ENCODE measurements at places on chromosomes 7 and 10. TPM values are rescaled to one million over a fixed set of nuclear protein-coding genes. Genes with fewer than 3 reads are reported as not detected.

DNA sequence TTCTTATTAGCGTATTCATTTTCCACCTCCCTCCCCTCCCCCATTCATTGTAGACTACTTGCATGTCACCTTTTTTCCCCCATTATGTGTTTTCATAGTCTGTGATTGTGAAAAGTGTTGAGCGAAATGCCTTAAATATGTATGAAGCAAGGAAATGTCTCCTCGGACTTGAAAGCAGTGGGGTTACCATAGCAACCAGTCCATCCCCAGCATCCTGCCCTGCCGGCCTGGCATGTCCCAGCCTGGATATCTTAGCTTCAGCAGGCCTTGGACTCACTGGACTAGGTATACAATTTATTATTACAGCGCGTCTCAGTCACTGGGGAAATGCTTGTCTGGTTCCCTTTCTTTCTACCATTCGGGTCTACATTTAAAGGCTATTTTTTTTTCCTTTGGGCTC lies 283.6 kb downstream of the BICC1 start:
- no peaks in the 10 kb centered on the region for H3K36me3 ChIP-seq
- H3K4me3 ChIP-seq = no peak overlapping the region
- no peak overlapping the region for H3K27ac ChIP-seq
- H3K4me1 ChIP-seq = no peaks in the 10 kb centered on the region

GRCh38 chr10:67790534-67791408 lies 47.2 kb downstream of the DNAJC12 start:
- H3K27ac ChIP-seq = no peak overlapping the region
- no peaks in the 10 kb centered on the region for H3K36me3 ChIP-seq
- DNase-seq = no peak
- H3K27me3 ChIP-seq = no peaks in the 10 kb centered on the region
- H3K4me1 ChIP-seq = no peaks in the 10 kb centered on the region

- no peaks in the 10 kb centered on the region for H3K4me1 ChIP-seq
- no peak overlapping the region for H3K4me3 ChIP-seq
- H3K27ac ChIP-seq = no peak overlapping the region
- no peaks in the 10 kb centered on the region for H3K36me3 ChIP-seq
Measured at GRCh38 chr10:130338636-130339024, 202.4 kb downstream of the GLRX3 start.

DNA sequence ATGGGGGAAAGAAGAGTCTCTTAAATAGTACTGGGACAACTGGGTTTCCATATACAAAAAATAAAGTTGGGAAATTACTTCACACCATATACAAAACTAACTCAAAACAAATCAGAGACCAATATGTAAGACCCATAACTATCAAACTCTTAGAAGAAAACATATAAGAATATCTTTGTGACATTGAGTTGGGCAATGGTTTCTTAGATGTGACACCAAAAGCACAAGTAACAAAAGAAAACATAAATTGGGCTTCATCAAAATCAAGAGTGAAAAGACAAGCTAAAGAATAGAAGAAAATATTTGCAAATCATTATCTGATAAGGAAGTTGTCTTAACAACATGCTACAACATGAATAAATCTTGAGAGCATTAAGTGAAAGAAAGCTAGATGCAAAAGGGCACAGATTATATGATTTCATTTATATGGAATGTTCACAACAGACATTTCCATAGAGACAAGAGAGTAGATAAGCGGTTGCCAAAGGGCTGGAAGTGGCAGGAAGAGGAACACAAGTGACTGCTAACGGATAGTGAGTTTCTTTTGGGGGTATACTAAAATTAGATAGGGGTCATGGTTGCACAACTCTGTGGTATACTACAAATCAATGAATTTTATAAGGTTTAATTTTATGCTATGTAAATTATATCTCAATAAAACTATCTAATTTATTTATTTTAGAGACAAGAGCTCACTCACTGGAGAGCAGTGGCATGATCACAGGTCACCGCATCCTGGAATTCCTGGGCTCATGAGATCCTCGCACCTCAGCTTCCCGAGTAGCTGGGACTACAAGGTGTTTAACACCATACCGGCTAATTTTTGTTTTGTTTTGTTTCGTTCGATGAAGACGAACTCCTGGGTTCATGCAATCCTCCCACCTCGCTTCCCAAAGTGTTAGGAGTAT lies 35.4 kb downstream of the JMJD1C start:
- H3K4me1 ChIP-seq = no peaks in the 10 kb centered on the region
- peak; percentile 30 for DNase-seq
- H3K4me3 ChIP-seq = no peak overlapping the region
- no peaks in the 10 kb centered on the region for H3K27me3 ChIP-seq
- H3K27ac ChIP-seq = no peak overlapping the region
- H3K36me3 ChIP-seq = no peaks in the 10 kb centered on the region

- H3K27ac ChIP-seq = no peak overlapping the region
- no peaks in the 10 kb centered on the region for H3K36me3 ChIP-seq
- no peak overlapping the region for H3K4me3 ChIP-seq
- DNase-seq = no peak
- H3K27me3 ChIP-seq = peaks cover 2% of the 10 kb centered on the region
Measured at GRCh38 chr10:120601999-120602398, 145.0 kb downstream of the PLPP4 start.

- no peaks in the 10 kb centered on the region for H3K4me1 ChIP-seq
- H3K27me3 ChIP-seq = no peaks in the 10 kb centered on the region
- DNase-seq = no peak
- no peak overlapping the region for H3K27ac ChIP-seq
Measured at GRCh38 chr7:15130666-15131541, 228.4 kb upstream of the DGKB start.

DNA sequence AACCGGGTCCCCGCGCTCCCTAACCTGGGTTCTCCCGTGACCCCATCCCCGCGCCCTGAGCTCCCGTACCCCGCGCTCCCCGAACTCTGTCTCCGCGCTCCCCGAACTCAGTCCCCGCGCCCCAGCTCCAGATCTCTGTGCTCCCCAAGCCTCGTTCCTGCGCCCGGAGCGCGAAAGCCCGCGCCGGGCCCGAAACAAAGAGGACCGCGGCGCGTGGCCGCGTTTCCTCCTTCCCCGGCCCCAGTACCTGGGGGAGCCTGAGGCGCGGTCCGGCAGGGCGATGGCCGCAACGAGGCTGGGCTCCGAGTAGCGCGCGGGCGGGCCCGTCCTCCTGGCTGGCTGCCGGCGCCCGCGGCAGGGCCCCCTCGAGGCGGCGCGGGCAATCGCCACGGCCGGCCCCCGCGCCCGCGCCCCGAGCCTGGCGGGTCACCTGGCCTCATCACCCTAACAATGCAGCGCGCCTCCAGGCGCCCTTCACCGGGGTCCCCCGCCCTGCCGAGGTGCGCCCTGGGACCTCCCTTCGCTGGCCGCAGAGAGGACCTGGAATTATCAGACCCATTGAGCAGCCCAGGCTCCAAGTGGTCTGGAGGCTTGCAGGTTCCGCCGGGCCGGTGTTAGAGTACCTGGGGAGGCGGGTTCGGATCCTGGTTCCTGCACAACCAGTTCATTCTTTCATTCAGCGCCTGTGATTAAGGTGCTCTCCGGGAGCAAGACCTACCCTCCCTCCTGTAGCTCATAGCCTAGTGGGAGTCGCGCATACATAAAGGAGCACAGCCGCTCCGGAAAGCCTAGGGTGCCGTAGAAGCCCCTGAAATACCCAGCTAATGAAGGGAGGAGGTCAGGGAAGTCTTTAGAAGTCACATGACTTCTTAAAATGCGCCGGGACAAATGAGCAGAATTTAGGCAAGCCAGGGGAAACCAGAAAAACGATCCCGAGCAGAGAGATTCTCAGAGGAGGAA lies at the start of gene TNS3:
TNS3 (minus strand) TSS at position 308 of the 960 bp plus-strand sequence. CDS start 142,475 bp downstream, outside the sequence.
- DNase-seq = peak; percentile 57
- peak within 1 kb of the TSS; percentile 93 for H3K27ac ChIP-seq
- H3K27me3 ChIP-seq = no peaks in the 10 kb centered on the region
- peak within 1 kb of the TSS; percentile 85 for H3K4me3 ChIP-seq
- H3K36me3 ChIP-seq = no peaks in the 10 kb centered on the region

DNA sequence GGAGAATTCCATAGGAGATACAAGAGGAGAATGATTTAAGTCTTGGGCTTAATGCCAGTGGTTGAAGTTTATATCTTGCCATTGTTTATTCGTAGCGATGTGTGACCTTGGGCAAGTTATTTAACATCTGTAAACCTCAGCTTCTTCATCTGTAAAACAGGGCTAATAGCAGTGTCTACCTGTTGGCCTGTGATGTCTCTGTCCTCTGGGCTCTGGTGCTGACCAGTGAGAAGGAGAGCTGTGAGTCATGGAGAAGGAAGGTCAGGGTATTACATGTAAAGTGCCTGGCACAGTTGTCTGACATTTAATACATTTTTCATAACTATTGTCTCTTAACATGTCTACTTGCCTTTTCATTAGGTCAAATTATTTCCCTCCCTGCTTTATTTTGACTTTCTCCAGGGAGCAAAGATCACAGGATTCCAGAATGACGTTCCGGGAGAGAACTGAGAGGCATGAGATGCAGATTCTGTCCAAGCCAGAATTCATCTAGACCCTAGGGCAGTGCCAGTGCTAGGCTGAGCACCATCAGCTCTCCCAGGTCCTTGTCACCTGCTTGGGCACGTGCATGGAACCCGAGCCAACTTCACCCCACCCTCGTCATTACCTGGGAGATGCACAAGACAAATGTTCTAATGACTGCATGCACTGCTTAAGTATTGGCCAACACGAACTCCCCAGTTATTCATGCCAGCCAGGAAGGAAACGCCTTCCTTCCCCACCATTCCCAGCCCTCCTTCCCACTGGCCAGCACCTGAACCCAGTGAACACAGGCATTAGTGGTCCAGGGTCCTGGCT lies 187.9 kb downstream of the DPY19L1 start:
- no peaks in the 10 kb centered on the region for H3K4me1 ChIP-seq
- no peaks in the 10 kb centered on the region for H3K27me3 ChIP-seq
- no peak overlapping the region for H3K27ac ChIP-seq
- DNase-seq = no peak
- no peak overlapping the region for H3K4me3 ChIP-seq
- no peaks in the 10 kb centered on the region for H3K36me3 ChIP-seq

The KNDC1 gene
- not detected for polyA plus RNA-seq

The GDF10 gene
- polyA plus RNA-seq = 0.63 TPM

The PDSS1 gene
- 62.8 TPM for polyA plus RNA-seq
